Cardiac ventricle fibroblast (primary cell): ENCODE measurements at places on chromosomes 13 and 19. TPM values are rescaled to one million over a fixed set of nuclear protein-coding genes. Genes with fewer than 3 reads are reported as not detected.

Gene EPN1
- total RNA-seq: 164 and 197 TPM in 2 replicates

Gene C19orf33
- not detected in 2 replicates for total RNA-seq

Gene TMEM161A
- total RNA-seq: 26.7 and 31.2 TPM in 2 replicates

Gene TIMM50
- total RNA-seq: 49.4 and 51.1 TPM in 2 replicates

Gene ARHGAP35
- 38.6 and 40.4 TPM in 2 replicates for total RNA-seq

Gene ICAM4
- 0.10 and 0.50 TPM in 2 replicates for total RNA-seq

Gene ZNF700
- 3.3 and 3.8 TPM in 2 replicates for total RNA-seq

Gene RNF225
- not detected in 2 replicates for total RNA-seq

Gene NLRP12
- total RNA-seq: 0.06 and 0.24 TPM in 2 replicates

Gene SIGLECL1
- total RNA-seq: not detected in 2 replicates

Gene TECR
- 35.4 and 44.0 TPM in 2 replicates for total RNA-seq

Gene KL
- total RNA-seq: not detected in 2 replicates

Gene CCDC124
- 51.8 and 67.5 TPM in 2 replicates for total RNA-seq
